NB4 (cell line): ENCODE measurements at places on chromosomes 6 and 20.

DNA sequence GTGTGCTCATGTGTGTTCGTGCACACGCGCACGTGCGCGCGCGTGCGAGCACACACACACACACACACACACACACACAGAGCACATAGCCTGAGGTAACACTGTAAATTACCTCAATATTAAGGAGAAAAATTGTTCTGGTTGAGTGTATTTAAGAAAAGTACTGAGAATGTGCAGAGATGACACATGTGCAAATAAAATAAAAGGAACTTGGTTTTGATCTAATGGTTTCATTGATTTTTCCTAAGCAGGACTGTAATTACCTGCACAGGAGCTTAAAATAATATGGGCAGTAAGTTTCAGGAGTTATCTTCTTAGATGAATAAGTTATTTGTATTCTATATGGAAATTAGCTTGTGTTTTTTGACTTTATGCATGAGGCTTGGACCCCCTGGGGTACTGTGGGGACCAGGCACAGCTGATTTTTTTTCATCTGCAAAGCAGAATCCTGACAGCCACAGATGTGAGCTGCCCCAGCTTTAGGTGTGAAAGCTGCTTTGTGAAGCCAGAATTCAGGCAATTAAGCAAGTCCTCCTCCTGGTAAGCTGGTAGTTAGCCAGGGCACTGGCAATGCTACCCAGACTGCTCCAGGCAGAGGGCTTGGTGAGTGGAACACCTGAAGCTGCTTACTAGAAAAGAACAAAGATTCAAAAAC is 1040.6 kb upstream of the CITED2 start:
- no peak for DNase-seq

DNA sequence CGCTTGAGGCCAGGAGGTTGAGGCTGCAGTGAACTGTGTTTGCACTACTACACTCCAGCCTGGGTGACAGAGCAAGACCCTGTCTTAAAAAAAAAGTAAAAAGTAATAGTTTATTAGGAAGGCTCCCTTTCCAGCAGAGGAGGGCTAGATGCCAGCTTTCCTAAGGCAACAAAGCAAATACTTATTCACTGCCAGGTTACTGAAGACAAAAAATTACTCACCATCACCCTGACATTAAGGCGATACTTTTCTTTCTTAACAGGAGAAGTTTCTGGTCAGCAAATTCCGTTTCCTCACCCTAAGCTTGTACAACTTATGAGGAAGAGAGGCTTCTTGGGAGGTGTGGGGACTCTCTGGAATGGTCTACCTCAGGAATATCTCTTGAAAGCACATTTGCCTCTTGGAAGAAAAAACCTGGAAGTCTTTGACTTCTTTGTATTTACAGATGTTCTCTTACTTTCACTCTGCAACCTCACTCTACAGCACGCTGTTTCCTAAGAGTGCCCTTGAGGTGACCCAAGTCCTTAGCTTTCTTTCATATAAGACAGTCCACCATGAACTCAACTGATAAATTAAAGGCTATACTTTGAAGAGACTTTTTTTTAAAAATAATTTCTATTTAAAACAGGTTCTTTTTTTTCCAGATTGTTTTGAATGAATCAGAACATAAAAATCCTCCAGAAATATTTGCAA is 52.9 kb upstream of the TRAF3IP2 start:
- DNase-seq = no peak

GRCh38 chr6:167730441-167730840 is 96.3 kb upstream of the AFDN start:
- no peak for DNase-seq

- no peak for DNase-seq
Measured at GRCh38 chr6:33623895-33624381, 2.8 kb downstream of the ITPR3 start.

DNA sequence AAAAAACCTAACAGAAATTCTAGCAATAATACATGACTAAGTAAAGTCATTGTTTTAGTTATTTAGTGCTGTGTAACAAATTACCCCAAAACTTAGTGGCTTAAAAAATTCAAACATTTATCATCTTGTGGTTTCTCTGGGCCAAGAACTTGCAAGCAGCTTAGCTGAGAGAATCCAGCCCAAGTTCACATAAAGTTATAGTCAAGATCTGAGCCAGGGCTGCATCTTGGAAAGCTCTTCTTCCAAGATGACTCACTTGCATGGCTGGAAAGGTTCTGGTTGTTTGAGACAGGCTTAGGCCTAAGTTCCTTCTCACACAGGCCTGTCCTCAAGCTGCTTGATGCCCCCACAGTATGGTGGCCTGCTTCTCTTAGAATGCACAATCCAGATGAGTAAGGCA is 217.8 kb upstream of the TSHZ2 start:
- DNase-seq = no peak

DNA sequence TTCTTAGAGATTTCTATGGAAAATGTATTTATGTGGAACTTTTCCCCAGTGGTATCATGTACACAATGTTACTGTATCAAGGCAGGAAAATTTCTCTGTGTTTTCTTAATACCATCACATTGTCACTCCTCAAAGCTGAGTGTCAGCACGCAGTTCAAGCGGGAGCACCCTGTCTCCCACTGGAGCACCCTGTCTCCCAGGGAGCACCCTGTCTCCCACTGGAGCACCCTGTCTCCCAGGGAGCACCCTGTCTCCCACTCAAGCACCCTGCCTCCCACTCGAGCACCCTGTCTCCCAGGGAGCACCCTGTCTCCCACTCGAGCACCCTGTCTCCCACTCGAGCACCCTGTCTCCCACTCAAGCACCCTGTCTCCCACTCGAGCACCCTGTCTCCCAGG is 51.3 kb downstream of the PSMG4 start:
- DNase-seq = no peak

DNA sequence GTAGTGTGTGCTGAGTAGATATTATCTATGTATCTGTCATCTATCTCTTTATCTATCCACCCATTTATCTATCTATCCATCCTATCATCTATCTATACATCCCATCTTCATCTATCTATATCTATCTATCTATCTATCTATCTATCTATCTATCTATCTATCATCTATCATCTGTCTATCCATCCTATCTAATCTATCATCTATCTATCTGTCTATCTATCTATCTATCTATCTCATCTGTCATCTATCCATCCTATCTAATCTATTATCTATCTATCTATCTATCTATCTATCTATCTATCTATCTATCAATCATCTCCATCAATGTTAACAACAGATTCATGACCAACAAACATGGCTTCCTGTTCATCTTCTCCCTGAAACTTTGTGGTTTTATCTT is 90.5 kb upstream of the SLC24A3 start:
- no peak for DNase-seq

DNA sequence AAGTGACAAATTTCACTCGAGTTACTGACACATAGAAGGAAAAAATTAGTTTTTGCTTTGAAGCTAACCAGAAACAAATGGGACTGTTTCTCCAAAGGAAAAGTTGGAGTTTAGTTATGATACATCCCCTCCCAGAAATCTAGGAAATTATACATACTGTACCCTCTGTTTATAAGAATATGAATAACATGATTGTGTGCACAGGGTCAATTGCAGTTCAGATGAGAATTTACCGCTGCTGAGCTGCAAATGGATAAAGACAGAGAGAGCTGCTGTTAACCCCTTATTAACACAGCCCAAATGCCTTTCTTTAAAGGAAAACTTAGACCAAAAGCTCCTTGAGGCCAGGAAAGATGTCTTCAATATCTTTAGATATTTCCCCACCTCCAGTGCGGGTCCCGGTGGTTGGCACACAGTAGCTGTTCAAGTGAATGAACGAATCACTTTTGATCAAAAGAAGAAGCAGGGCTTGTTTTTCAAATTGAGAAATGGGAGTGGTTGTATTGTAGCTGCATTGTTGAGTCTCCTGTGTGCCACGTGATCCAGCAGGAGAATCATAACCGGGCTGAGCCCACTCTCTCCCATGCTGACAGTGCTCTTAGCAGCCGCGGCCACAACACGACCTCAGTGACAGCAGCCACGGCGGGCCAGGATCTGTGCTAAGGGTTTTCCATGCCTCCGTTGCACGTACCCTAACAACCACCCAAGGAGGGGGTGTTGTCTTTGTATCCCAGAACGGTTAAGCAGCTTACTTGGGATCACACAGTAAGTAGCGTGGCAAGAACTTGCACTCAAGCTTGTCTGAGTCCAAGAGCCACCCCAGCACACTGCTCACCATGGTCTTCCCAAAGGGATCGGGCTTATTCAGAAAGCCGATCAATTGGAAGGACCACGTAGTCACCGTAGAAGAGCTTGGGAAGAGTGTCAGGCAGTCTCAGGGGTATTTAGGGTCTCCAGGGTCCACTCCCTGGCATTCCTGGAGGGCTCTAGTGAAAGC is 53.5 kb upstream of the BMP6 start:
- no peak for DNase-seq
